Amygdala (tissue), 56 donors: ENCODE measurements at places on chromosomes 2 and 18.
A peak's percentile ranks its signal among the peaks of the same experiment; 100 is the strongest.

DNA sequence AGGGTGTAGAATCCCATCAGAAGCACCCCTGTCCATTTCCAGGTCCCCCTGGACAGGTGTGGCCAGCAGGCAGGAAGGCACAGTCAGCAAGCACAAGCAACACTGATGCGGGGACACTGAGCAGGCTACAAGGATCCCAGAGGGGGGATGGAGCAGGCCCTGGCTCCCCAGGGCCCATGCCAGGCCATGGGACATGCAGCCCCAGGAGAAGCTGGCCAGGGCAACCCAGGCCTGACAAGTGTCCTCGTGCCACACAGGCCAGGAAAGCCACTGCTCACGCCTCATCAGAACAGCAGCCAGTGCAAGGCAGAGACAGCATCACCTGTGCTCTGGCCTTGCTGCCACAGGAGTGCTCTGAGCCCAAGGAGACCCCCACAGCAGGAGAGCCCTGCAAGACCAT lies 14.1 kb upstream of the GPC1 start:
- no peak for DNase-seq

- no peak for DNase-seq
Observed at GRCh38 chr2:48728840-48729239, 26.7 kb downstream of the LHCGR start.

DNA sequence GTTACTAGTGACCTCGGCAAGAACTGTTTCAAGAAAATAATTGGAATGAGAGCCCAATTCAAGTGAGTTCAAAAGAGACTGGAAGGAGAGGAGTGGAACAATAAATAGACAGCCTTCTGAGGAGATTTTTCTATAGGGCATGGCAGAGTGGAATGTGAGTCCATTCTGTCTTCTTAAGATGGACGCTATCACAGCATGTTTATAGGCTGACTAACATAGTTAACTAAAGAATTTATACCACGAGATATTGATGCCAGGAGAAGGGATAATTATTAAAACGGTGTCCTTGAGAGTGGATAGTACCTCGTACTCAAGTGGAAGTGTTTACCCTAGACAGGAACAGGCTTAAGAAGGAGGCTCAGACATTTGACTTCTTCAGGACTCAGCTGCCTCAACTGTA lies 143.5 kb upstream of the RBBP8 start:
- no peak for DNase-seq

DNA sequence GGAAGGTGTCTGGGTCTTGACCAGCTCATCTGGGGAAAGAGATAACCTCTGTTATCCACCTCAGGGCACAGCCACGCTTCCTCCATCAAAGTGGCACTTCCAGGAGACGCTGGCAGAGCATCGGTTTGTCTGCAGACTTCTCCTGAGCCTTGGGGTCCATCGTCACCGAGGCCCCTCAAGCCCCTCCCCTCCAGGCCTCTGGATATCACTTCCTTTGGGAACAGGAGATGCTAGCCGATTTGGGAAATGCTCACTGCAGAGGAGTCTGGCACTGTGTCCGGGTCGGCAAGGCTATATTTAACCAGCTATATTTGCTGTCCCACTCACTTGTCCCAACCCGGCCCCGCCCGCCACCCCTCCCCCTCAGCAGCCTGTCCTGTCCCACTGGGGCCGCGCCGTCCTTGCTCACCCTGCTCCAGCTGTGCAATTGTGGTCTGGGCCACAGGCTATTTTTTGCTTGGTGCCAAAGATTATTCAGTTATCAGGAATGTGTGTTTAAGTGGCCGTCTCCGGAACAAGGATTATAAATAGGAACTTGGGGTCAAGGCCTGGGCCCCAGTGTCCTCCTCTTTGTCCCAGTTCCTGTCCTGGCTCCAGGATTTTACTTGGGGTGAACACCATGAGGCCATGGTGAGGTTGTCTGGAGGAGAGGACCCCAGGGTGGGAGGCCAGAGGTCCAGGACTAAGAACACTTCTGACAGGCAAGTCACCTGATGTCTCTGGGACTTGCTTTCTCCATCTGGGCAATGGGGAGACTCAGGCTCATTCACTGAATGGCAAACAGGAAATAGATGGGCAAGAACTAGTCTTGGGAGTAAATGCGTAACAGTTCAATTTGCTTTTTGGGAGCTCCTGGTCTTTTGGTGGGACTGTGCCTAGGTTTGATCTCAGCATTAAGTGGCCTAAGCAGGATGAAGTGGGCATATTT lies 263.6 kb downstream of the DYSF start:
- DNase-seq: no peak

GRCh38 chr2:86038291-86039081 lies 67.2 kb downstream of the POLR1A start:
- DNase-seq: no peak

GRCh38 chr18:9539283-9539682 lies 64.0 kb downstream of the RALBP1 start:
- no peak for DNase-seq

DNA sequence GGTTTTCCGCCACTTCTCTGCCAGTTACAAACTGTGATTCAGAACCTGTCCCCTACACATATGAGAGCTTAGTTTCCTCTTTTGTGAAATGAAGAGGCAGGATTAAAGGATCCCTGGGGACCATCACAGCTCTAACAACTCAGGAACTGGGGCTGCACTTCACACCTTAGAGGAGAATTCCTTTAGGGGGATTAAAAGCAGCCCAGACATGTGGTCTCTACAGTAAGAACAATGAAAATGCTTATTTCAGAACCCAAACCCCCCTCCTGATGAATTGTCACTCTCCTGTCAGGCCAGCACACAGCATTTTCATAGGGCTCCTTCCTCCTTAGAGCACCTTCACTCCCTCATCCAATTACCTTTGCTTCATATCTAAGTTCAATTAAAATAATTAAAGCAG lies 101.5 kb upstream of the NEDD4L start:
- DNase-seq: no peak

GRCh38 chr2:224208007-224208406 lies 168.9 kb upstream of the SERPINE2 start:
- no peak for DNase-seq

GRCh38 chr2:49943944-49944778 lies 789.8 kb upstream of the FSHR start:
- no peak for DNase-seq

- DNase-seq: no peak
Observed at GRCh38 chr2:37457401-37457901, 113.0 kb downstream of the QPCT start.

DNA sequence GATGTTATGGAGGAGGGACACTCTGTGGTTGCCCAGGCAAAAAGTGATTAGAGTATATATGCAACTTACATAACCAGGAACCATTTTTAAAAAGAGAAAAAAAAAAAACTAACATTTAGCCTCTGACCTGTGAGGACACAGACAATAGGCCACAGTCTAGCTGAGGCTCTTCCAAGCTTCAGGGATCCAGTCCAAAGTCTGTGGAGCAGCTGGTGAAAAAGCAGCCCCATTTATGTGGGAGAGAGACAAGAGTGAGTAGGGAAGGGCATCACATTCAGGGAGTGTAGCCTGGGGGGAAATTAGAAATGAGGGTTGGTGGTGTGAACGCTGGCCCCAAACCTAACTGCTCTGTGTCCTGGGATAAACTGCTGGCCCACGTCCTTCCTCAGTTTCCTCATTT lies 122.8 kb downstream of the MYO5B start:
- DNase-seq: no peak

DNA sequence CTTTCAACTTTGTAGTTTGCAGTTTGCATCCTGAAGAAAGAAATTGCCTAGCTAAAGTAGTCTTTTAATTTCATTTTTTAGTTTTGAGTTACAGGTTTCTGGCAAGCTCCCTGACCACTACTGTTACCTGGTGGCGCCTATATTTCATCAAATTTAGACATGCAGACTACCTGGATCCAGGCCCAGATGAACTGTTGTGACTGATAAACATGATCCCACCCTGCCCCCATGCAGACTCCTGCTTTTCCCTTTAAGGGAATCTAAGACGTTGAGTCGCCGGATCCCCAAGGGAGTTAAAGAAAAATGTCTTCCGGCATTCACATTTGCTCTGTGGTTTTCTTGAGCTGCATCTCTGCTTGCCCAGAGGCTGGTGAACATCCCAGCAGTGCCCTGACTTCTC lies 22.2 kb downstream of the METAP1D start:
- no peak for DNase-seq

DNA sequence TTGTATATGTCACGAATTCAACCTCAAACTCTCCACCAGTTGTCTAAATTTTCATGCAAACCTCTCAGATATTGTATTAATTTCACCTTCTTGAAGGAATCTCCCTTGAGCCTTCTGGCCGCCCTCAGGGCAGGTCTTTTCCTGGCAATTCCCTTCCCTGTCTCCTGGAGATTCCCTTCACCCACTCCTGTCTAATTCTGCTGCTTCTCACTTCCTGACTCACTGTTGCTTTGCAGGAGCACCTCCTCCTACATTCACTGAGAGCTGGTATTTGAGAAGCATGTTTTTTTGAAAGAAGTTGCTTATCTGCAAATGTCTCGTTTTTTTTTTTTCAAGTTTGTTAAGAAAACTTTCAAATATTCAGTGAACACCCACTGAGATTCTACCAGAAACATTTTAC lies 79.9 kb upstream of the OTOS start:
- DNase-seq: no peak

GRCh38 chr2:230348787-230349186 lies 21.8 kb downstream of the SP140L start:
- no peak for DNase-seq

DNA sequence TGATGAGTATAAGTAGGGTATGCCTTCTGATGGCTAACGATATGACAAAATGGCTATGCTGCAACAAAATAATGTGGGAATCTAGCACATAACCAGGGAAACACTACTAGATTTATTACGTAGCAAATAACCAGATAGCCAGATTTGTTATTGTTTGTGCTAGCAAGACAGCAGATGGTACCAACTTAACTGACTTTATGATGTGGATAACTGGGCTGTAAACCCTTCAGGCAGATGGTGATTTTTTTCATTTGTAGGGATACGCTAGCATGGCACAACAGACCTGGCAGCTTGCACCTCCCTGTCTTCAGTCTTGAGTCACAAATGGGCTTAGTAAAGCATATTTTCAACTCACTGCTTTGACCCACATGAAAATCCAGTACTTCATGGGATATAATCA lies 48.7 kb downstream of the PRELID3A start:
- DNase-seq: no peak

GRCh38 chr2:218721934-218722333 lies 11.3 kb downstream of the TTLL4 start:
- DNase-seq: no peak

GRCh38 chr2:25341753-25342371 lies at the start of gene DNMT3A:
Gene DNMT3A, minus strand, starts transcription at chr2:25341925. Its CDS starts 27,941 bp downstream, at chr2:25313984.
- DNase-seq: peak; percentile 45

- no peak for DNase-seq
Observed at GRCh38 chr2:154724194-154724797, 25.8 kb downstream of the KCNJ3 start.

DNA sequence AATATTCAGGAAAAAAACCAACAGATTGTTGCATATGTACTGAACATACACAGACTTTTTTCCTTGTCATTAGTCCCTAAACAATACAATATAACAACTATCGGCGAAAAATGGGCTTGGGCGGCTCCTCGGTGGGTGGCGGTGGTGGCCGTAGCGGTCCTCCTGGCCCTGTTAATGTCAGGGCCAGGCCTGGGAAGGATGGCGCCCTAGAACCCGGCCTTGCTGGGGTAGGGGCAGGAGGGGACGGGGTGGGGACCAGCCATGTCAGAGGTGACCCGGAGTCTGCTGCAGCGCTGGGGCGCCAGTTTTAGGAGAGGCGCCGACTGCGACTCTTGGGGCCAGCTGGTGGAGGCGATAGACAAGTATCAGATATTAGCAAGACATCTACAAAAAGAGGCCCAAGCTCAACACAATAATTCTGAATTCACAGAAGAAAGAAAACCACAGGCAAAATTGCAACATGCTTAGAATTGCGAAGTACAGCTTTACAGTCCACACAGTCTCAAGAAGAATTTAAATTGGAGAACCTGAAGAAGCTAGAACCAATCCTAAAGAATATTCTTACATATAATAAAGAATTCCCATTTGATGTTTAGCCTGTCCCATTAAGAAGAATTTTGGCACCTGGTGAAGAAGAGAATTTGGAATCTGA lies 36.5 kb downstream of the ROCK2 start:
- no peak for DNase-seq

DNA sequence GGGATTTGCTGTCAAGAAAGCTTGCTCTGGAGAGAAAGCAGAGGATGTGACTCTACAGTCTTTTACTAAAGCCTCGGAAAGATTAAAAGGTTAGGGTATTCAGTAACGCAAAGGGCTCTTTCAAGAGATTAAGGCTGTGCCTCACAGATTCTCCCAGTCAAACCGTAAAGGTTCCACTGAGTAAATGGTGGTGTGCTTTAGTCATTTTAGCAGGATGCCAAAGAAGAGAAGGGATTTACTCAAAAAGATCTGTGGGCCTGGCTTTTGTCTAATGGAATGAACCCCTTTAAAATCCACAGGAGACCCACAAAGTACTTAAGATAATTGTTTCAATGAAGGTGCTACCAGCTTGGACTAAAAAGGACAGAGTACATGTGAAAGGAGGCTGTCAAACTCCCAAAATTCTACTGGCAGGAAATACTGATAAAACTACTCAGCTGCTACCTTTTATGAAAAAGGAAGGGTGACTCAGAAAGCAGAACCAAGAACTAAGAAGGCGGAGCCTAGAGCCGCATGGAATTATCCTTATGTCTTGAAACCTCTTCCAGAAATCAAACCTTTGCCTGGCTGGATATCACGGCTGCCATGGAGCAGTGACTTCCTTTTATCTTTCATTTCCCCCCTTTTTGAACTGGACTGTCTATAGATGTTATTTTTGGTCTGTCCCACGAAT lies 670.2 kb upstream of the ZEB2 start:
- no peak for DNase-seq

DNA sequence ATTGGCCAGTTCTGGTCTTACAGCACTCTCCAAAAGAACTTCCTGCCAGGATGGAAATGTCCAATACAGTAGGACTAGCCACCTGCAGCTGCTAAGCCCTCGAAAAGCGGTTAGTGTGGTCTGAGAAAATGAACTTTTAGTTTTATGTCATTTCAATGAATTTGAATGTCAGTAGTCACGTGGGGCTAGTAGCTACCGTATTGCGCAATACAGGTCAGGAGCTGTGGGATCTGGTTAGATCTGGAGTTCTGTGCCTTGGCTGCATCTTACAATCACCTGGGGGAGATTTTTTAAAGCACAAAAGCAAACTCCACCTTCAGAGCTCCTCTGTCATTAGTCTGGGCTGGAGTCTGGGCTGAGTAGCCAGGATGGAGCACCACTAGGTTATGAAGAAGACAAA lies 35.9 kb downstream of the C1QL2 start:
- no peak for DNase-seq

GRCh38 chr2:71804281-71804751 lies 343.3 kb downstream of the CYP26B1 start:
- DNase-seq: no peak

- DNase-seq: no peak
Observed at GRCh38 chr18:6521803-6522418, 107.2 kb upstream of the L3MBTL4 start.

- no peak for DNase-seq
Observed at GRCh38 chr2:53765767-53766166, 1.8 kb upstream of the CHAC2 start.
